Mammary epithelial cell (primary cell): ENCODE measurements at places on chromosomes 11 and 22.
A peak's percentile ranks its signal among the peaks of the same experiment; 100 is the strongest.

DNA sequence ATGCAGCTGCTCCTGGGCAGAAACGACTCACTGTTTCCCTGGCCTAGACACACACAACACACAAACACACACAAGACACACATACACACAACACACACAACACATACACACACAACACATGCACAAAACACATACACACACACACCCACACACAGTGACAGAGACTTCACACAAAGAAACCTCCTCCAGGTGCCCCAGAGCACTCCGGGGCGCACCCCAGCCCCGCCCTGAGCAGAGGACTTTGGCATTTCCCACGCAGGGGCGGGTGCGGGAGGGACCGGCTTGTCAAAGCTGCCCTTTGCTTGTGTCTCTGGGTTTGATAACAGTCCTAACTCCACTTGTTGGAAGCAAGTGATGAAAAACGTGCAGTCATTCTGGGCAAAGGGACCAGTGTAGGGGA lies 6.5 kb downstream of the APOBEC3A start:
- no peak for DNase-seq

- DNase-seq, result no peak
These were observed 43.0 kb upstream of the ZC3H12C start for GRCh38 chr11:110050201-110050506.

- DNase-seq, result peak; percentile 9
These were observed 481.7 kb upstream of the CADM1 start for GRCh38 chr11:115985896-115986295.

DNA sequence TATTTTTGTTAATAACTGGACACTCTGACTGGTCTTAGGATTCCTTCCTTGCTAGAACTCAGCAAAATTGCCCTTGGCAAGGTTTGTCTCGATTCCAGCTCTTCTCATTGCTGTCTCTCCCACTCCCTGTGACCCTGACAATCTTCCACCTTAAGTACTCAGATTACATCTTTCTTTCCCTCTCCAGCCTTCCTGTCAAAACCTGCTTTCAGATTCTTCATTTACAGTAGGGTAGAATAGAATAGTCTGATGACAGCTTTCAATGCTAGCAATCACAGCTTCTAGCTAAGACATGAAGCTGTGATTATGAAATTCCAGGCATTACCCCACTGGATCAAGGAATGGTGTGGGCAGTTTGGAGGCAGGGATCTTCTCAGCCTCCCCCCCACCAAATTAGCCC lies 39.2 kb upstream of the LMO2 start:
- no peak for DNase-seq

GRCh38 chr11:16194566-16194965 lies 161.8 kb downstream of the SOX6 start:
- DNase-seq, result no peak

DNA sequence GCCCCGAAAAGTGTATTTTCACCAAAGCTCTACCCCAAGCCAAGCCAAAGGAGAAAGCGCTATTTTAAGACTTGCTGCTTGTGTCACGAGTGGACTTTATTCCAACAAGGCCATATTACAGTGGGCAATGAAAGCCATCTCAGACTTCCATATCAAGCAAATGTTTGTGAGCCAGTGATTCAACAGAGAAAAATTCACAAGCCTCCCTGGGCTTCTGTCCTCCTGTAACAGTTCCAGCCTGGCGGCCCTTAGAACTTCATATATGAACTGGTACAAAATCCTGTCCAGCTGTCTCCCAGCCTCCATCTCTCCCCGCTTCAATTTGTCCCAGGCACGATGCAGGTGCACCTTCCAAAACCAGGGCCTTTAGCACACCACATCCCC lies 11.2 kb downstream of the LARGE1 start:
- no peak for DNase-seq

DNA sequence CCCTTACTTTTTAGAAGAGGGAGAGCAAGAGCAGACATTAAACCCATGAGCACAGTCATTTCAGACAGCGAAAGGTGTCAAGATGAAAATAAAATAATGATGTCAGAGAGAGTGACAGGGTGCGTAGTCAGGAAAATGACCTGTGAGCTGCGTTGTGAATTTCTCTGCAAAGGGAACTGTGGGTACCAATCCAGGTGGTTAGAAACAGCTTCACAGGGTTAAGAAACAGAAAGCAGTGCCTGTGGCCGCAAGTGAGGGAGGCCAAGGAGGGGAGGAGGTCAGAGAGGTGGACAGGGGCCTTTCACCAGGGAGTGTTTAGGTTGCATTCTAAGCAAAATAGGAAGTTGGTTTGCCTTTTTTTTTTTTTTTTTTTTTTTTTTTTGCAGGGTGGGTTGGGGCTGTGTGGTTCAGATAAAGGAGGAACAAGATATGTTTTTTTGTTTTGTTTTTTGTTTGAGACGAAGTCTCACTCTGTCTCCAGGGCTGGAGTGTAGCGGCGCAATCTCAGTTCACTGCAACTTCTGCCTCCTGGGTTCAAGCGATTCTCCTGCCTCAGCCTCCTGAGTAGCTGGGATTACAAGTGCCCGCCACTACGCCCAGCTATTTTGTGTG lies 7.9 kb downstream of the TIGD3 start:
- no peak for DNase-seq

- peak; percentile 60 for DNase-seq
These were observed 62.5 kb downstream of the FEZ1 start for GRCh38 chr11:125433454-125434121.

DNA sequence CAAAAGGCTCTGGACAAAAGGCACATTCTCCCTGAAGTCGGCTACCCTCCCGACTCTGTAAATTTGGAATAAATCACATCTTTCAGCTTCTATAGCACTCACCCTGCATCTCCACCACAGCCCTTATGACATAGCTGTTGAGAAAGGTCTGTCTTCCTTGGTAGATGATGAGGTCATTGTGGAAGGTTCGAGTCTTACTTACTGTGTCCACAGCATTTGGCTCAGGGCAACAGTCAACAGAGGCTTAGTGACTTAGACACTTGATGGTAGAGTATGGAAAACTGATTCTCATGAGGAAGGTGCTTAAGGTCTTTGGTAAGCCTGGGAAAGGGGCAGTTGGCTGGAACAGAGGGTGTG lies 45.6 kb downstream of the PTPRJ start:
- DNase-seq, result no peak

DNA sequence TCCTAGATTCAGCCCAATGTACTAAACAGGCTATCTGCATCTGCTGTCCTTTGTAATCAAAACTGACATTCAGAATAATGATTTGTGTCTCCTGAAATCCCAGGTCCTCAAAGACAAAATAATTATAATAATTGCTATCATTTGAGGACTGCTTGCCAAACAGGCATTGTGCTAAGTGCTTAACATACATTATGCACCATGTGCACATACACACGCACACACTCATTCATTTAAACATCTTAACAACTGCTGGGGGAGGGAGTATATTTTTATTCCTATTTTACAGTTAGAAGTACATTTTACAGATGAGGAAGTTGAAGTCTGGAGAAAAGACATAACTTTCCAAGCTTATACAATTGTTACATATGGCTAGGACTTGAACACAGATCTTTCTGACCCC lies 308.0 kb upstream of the ZC3H12C start:
- no peak for DNase-seq

DNA sequence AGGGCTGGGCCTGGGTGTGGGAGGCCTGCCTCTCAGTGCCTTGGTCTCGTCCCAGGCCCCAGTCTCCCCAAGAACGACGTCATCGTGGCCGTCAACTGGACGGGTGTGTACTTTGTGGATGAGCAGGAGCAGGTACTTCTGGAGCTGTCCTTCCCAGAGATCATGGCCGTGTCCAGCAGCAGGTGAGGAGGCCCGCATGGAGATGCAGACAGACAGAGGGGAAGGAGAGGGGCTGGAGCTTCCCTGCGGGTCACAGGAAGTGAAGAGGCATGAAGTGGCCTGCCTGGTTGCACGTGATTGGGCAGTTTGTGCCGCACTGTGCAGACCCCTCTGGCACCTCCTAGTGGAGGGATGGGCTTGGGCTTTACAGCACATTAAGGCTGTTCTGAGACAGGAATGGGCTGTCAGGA lies 70.4 kb downstream of the MYO7A start:
- DNase-seq, result no peak

GRCh38 chr11:110463153-110463552 lies 33.4 kb downstream of the FDX1 start:
- DNase-seq, result no peak

DNA sequence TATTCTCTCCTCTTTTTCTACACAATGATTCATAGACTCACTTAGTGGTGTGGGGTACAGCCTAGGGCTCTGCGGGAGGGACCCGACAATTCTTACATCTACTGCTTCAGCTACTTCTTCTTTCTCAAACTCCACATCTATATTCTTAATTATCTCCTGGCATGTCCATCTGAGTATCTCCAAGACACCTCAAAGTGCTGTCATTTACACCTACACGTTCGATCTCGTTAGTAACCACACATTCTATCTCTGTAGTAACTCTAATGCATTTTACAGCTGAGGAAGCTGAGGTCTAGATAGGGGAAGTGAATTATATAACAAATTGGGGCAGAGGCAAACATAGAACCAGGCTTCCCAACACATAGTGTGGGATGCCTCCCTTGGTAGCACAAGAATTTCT lies 27.7 kb upstream of the RRM1 start:
- no peak for DNase-seq

DNA sequence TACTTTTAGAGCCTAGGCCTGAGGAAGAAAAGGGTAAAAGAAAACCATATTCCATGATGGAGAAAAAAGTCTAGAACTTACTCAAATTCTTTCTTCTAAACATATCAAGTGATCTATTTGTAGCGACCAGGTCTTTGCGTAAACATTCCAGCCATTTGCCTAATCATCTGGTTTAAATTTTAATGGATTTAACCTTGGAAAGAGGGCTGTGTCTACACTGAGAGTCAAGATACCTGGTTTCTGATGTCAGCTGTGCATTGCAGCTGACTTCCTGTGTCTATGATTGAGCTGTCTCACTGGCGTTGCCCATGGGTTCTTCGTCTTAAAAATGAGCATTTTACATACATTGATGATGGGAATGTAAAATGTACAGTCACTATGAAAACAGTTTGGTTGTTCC lies 10.0 kb upstream of the TMEM123 start:
- DNase-seq, result no peak

DNA sequence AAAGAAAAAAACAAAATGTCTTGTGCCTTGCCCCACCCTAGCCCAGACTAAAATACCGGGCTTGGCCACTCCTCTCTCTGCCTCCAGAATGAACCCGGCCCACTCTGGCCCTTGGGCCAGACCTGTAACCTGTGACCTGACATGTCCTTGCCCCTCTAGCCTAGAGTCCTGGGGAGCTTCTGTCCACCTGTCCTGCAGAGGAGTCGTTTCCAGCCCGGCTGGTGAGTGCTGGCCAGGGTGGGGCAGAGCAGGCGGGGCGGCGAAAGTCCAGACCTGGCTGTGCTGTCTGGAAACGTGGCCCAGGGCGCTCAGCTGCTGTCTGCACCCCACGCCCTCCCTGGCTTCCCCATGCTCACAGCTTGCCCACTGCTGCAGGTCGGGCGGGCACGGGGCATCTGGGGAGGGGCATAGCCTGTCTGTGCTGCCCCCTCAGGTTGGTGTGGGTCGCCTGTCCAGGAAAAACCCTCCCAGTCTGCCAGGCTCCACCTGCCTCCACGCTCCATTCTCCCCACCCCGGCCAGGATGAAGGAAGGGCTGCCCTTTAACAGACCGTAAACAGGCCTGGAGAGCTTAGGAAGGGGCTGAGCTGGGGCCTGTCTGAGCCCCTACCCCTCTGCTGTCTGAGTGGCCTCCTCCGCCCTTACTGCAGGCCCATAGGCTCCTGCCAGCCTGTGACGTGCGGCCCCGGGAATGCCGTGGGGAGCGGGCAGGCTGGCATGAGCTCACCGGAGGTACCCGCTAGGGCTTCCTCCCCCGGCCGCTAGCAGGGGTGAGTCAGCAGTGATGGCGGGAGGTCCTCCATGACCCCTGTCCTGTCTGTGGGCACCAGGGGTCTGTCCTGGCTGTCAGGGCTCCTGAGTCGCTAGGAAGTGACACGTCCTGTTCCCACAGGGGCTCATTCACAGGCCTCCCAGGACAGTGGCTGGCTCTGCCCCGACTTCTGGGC lies 1.9 kb downstream of the CD151 start:
- DNase-seq, result peak; percentile 91

DNA sequence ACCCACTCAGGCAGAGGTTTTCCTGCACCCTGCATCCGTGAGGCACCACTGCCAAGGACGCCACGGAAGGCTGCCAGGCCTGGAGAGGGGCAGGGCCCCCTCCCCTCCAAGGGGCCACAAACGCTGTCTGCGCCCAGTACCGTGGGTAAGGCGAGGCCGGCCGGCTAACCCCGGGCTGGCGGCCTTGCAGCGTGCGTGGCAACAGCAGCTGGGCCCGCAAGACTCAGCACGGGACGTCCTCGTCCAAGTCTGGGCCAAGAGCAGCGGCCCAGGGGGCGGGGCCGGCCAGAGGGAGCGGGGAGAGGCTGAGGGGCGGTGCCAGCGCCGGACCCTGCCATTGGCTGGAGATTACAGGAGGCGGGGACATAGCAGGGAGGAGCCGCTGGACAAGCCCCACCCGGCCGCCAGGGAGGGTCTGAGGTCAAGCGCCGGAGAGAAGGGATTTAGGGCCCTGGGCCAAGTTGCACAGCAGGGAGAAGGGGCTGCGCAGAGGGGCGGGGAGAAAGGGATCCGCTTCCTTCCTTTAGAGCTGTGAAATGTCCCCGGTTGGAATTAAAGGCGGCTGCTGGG lies 16.0 kb downstream of the SLC43A1 start:
- DNase-seq, result peak; percentile 68

DNA sequence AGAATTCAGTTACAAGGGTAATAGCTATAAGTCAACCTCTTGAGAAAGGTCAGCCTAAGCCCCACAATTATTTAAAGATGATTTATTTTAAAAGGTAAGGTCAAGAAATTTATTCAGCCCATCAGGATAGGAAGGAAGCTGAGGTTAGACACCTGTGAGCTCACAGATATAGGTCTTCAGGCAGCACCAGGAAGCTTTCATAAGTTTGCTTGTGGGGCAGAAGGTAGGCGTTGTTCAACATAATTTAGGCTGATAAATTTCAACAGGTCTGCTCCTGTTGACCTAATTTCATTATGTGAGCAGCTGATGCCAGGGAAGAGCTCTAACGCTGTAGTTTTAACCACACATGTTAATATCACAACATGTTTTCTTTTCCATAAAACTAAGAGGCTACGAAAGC lies 118.1 kb upstream of the APOA1 start:
- DNase-seq, result no peak

- DNase-seq, result no peak
These were observed 4.7 kb upstream of the MAJIN start for GRCh38 chr11:64976651-64977050.

GRCh38 chr22:44870021-44870420 lies 117.6 kb downstream of the ARHGAP8 start:
- DNase-seq, result peak; percentile 72

GRCh38 chr11:115931548-115932083 lies 427.4 kb upstream of the CADM1 start:
- DNase-seq, result no peak

GRCh38 chr22:31538815-31539214 lies 42.5 kb downstream of the SFI1 start:
- no peak for DNase-seq

- DNase-seq, result no peak
These were observed 76.6 kb downstream of the USP35 start for GRCh38 chr11:78265326-78265725.

- DNase-seq, result peak; percentile 64
These were observed 6.0 kb upstream of the OR5B21 start for GRCh38 chr11:58513747-58514367.
